ENCODE measurements at places on chromosomes 3 and 15.

GRCh38 chr3:39965997-39966396, 156.6 kb downstream of the MYRIP start:
- DNase-seq, result no peak

- no peak for DNase-seq
Measured at GRCh38 chr3:127762077-127762786, 60.1 kb downstream of the MGLL start.

- DNase-seq, result no peak
Measured at GRCh38 chr15:96629511-96629910, 299.0 kb downstream of the NR2F2 start.

DNA sequence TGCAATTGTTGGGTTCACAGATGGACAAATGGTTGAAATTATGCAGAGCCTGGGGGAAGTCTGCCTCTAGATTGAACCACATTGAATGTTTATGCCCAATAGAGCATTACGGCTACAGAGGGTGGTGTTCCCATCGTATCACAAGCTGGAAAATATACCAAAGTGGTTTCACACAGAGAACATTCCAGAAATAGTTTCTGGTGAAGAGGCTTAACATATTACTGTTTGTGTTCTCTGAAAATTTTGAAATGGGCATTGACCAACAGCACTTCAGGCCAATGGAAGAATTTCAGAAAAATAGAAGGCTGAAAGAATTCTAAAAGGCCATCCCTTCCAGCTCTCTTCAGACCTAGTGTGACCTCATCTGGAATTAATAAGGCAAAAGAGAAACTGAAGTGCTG, 203.9 kb downstream of the NEK10 start:
- DNase-seq, result no peak

GRCh38 chr15:63277893-63278456, 570 bp downstream of the APH1B start:
- no peak for DNase-seq

DNA sequence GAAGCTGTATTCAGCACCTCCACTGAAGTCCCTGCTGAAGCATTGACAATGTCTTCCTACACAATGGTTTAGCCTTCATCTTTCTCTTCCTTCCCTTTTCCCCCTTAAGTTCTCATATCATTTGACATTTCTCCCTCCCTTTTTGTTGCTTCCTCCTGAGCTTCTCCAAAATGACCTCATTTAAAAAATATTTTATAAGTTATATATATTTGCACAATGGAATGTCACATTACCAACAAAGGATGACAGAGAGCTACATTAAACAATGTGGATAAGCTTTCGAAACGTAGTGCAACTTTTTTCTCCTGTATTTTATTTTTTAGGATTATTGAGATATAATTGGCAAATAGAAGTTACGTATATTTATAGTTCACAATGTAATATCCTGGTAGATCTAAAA, 13.2 kb upstream of the DLG1 start:
- DNase-seq, result no peak

DNA sequence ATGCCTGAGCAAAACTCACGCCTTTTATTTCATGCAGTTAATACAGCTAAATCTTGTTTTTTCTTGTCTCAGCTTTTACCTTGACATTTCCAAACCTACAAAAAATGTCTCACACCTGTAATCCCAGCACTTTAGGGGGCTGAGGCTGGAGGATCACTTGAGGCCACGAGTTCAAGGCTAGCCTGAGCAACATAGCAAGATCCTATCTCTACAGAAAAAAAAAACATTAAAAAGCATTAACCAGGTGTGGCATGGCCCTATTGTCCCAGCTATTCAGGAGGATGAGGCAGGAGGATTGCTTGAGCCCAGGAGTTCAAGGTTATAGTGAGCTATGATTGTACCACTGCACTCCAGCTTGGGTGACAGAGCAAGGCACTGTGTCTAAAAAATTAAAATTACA, 3.9 kb upstream of the TMEM212 start:
- DNase-seq, result no peak

GRCh38 chr3:41794748-41795589, 166.9 kb downstream of the ULK4 start:
- DNase-seq, result no peak

DNA sequence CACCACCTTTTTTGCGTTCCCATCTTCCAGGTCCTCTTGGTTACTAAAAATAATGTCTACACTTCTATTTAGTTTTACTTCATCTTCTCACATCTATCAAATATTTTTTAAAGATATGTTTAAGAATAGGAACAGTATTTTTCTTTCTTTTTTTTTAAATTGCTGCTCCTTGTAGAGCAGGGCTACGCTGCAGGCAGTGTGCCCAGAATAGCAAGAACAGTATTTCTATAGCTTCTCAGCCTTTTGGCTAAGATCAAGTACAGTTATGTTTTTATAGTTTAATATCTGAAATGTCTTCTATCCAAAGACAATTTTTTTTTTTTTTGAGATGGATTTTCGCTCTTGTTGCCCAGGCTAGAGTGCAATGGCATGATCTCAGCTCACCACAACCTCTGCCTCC, 73.0 kb downstream of the MYO9A start:
- no peak for DNase-seq

DNA sequence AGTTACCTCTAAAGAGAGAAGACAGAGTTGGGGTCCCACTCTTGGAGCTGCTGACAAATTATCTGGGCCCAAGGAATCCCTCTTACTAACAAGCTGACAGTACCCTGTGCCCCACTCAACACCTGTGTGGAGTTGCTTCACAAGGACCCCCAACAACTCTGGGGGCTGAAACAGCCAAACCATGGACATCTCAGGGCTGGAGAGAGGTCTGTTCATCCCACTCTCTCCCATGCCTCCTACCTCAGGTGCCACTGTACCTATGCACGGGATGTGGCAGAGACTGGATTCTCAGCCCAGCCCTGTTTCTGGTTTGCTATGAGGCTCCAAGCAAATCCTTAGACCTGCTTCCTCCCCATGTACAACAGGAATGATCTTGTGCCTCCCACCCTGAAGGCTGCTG, 101.7 kb downstream of the ETFA start:
- no peak for DNase-seq
